Chondrocyte (in vitro differentiated cells): ENCODE measurements at places on chromosomes 7 and 10. TPM values are rescaled to one million over a fixed set of nuclear protein-coding genes. Genes with fewer than 3 reads are reported as not detected.

Gene VWDE
- total RNA-seq, result not detected in 3 replicates

Gene GALNT17
- 20.6 to 24.4 TPM (median 24.2 TPM) in 3 replicates for total RNA-seq

GRCh38 chr7:107890493-107890961 is 456 bp upstream of the DLD start:
- peak overlapping the region; percentile 100 for H3K4me3 ChIP-seq
- peaks cover 4% of the 10 kb centered on the region for H3K36me3 ChIP-seq
- peaks cover 34% of the 10 kb centered on the region for H3K4me1 ChIP-seq
- H3K27me3 ChIP-seq, result peaks cover 10% of the 10 kb centered on the region
- H3K27ac ChIP-seq, result peak overlapping the region; percentile 100
- no peak for DNase-seq

Gene RNLS
- 5.1 to 5.8 TPM (median 5.3 TPM) in 3 replicates for total RNA-seq

GRCh38 chr10:1860351-1860750 is 123.0 kb upstream of the ADARB2 start:
- no peak overlapping the region for H3K27ac ChIP-seq
- H3K4me3 ChIP-seq, result no peak overlapping the region
- no peaks in the 10 kb centered on the region for H3K4me1 ChIP-seq
- H3K27me3 ChIP-seq, result peaks cover 5% of the 10 kb centered on the region
- DNase-seq, result no peak

- H3K4me3 ChIP-seq, result no peak overlapping the region
- H3K27ac ChIP-seq, result no peak overlapping the region
- peaks cover 10% of the 10 kb centered on the region for H3K27me3 ChIP-seq
Measured at GRCh38 chr10:86070278-86070677, 296.3 kb downstream of the GRID1 start.

Gene VSTM2A
- not detected in 3 replicates for total RNA-seq

GRCh38 chr10:10680496-10680895 is 337.2 kb upstream of the CELF2 start:
- no peak overlapping the region for H3K27ac ChIP-seq
- H3K27me3 ChIP-seq, result no peaks in the 10 kb centered on the region
- no peak overlapping the region for H3K4me3 ChIP-seq

GRCh38 chr7:91128683-91129348 is 135.4 kb upstream of the FZD1 start:
- peak overlapping the region; percentile 75 for H3K27ac ChIP-seq
- DNase-seq, result no peak
- H3K4me1 ChIP-seq, result peaks cover 39% of the 10 kb centered on the region
- H3K36me3 ChIP-seq, result peaks cover 11% of the 10 kb centered on the region
- no peaks in the 10 kb centered on the region for H3K27me3 ChIP-seq
- peak overlapping the region; percentile 21 for H3K4me3 ChIP-seq

- no peak for DNase-seq
- no peak overlapping the region for H3K4me3 ChIP-seq
- H3K4me1 ChIP-seq, result no peaks in the 10 kb centered on the region
- peaks cover 7% of the 10 kb centered on the region for H3K27me3 ChIP-seq
Measured at GRCh38 chr7:142669074-142669654, 80.1 kb upstream of the PRSS1 start.

GRCh38 chr10:71964743-71965515 is 734 bp downstream of the CHST3 start:
- peak overlapping the region; percentile 97 for H3K27ac ChIP-seq
- H3K4me1 ChIP-seq, result peaks cover 59% of the 10 kb centered on the region
- H3K27me3 ChIP-seq, result no peaks in the 10 kb centered on the region
